ENCODE measurements at places on chromosomes 2 and 18.

DNA sequence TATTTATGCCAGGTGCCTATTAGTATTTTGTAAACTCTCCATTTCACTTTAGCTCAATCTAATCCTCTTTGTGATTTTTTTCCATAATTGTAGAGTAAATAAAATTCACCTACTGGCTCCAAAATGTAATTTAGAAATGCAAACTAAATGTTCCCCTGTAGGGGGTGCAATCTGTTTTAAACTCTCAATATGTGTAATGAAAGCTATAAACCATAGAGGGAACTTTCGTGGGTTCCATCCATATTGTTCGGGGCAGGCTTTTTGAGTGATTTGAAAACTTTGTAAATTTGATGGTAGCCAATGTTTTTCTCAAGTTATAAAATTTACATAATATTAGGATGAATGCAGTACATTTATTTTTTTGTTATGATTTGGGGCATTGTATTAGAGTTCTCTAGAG lies 49.4 kb downstream of the TSPYL6 start:
- peak; percentile 27 for DNase-seq

- DNase-seq = no peak
Measured at GRCh38 chr18:77103991-77104531, 28.5 kb downstream of the MBP start.

GRCh38 chr2:223101340-223102039 lies 49.5 kb downstream of the KCNE4 start:
- DNase-seq = peak; percentile 12

GRCh38 chr2:70827388-70827787 lies 7.0 kb upstream of the CLEC4F start:
- peak; percentile 21 for DNase-seq

DNA sequence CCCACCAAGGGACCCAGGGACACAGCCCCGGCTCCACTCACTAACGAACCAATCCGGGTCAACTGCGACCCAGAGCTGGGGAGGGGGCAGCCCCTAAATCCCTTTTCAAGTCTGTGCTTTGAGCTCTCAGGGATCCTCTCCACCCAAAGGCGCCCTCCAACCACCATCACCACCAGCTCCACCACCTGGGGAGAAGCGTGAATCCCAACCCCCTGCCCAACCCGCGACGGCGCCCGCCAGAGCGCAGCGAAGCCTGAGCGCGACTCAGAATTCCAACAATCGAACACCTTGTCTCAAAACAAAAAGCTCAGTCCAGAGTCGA lies 497 bp downstream of the DSC3 start:
- DNase-seq = no peak

- DNase-seq = peak; percentile 71
Measured at GRCh38 chr18:33231474-33232317, 208.8 kb downstream of the CCDC178 start.

DNA sequence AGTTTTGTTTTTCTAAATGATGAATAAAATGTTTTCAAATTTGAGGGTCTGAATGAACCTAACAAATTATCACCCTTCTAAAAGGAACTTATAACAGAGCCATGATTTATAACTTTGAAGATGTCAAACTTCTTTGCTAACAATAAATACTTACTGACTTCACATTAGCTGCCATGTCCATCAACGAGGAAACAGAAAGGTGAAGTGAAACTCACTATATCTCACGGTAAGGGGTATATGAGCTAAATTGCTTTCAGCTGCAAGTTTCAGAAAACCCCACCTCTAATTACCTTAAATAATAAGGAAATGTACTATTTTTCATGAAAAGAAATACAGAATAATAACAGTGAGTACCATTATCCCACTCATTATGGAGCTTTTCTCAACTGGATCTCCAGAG lies 350.8 kb upstream of the NT5C1B start:
- no peak for DNase-seq

DNA sequence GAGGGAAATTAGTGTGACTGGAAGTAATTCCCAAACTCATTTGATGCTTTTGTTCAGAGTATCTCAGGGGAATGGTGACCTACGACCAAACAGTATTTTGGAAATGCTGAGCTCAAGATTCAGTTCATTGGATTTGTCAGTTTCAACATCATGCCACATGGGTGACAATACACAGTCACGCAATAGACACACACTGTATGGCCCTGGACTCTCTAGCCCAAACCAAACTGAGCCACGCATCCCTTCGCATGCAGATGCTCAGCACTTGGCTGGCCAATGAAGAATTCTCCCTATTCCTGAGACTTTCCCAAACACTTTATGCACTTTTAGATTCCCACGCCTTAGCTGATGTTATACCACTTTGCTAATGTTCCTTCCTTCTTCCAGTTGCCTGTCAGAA lies 10.0 kb downstream of the PDE1A start:
- no peak for DNase-seq

- no peak for DNase-seq
Measured at GRCh38 chr18:34108206-34108605, 116.5 kb downstream of the NOL4 start.

DNA sequence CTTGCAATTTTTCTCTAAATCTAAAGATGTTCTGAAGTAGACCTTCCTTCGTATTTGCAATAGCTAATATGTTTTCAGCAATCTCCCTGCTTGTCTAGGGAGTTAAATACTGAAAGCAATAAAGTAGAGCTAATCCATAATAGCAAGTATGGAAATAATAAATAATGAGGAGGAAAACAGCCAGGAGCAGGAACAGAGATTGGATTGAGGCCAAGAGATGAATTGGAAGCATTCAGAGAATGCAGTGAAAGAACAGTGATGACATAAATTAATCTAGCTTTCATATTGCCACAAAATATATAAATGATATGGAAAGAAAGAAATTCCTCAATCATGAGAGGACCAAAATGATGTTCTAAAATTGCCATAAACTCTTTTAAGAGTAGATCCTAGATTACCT lies 679.7 kb downstream of the METTL4 start:
- DNase-seq = no peak

DNA sequence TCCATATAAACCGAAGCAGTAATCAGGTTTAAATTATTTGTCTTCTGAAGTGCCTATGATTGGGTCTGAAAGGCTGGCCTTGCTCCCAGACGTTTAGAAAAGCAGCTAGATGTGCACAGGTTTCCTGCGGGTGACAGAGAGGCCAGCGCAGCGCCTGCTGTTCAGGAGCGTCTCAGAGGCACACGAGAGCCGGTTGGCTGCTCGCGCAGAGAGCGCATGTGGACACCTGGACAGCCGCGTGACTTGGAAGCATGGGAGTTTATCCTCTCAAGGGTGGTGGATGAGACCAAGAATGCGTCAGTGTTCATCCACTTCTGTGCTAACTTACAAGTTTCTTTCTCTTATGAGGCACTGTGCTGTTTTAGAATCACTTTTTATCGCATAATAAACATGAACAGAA lies 303.7 kb downstream of the PTGR3 start:
- no peak for DNase-seq

DNA sequence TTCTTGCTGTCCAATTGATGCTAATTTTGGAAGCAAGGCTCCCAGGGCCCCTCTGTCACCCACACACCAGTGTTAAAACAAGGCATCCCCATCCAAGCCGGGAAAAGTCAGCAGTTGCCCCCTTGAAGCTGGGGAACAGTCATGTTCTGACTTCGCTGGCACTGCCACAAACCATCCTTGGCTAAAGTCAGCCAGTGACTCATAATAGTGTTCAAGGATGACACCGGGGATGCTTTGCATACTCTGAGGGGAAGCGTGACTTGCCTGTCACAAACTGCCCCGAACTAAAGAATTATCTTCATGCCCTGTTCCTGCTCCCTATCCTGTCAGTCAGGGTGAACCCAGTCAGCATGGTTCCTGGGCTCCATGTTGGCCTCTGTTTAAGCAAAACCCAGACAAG lies 37.0 kb downstream of the TGFA start:
- DNase-seq = peak; percentile 84

DNA sequence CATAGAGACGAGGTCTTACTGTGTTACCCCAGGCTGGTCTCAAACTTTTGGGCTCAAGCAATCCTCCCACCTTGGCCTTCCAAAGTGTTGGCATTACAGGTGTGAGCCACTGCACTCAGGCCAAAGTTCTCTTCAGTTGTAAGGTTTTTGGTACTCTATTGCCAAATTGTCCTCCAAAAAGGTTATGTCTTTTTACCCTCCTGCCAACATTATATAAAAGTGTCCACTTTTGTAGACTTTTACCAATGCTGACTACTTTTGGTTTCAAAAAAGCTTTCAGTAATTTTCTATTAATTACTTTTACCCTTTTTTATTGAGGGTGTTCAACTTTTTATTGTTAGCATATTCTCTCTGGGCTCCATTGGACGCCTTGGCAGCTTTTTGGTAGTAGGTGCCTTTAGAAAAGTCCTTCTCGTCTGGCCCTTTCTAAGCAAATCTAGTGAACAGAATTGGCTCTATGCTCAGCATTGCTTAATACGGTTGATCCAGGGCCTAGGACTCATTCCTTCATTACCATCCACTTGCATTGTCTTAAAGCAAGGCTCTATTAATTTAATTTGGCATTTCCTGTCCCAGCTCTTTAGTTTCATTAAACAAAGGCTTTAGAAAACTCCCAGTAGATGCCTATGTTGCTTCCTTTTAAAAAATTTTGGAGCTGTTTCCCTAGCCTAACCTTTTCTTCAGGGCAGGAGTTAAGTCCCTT lies 16.7 kb upstream of the IL1A start:
- no peak for DNase-seq

- DNase-seq = no peak
Measured at GRCh38 chr2:160538559-160539355, 45.1 kb upstream of the RBMS1 start.

DNA sequence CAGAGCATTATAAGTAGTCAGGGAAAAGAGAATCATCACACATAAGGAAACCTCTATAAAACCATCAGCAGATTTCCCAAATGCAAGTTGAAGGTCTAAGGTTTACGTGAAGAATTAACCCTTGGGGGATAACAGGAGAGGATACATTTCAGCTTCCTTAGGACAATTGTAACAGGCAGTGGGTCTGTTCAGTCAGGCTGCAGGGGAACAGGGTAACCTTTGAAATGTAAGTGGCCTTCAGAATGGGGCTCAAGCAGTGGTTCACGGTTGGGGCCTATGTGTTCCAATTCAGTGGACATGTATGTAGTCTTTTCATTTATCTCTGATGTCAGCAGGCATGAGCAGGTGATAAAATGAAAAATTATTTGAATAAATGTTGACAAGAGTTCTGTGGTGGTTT lies 139.3 kb downstream of the EML6 start:
- DNase-seq = no peak

DNA sequence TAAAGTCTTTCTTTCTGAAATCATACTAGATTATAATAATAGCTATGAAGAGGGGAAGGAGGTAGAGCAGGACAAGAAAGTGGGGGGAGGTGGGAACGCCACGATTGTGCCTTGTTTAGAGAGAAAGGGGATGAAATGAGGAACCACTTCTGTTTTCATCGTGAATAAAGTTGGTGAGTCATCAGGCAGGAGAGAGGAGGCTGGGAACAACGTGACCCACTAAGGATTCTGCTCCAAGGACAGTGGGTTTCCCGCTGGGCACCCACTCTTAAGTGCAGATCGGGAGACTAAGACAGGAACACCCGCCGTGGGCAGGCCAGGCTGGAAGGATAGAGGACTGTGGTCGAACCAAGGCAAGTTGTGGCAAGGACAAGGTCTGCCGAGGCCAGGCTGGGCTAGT lies 158.2 kb downstream of the L3MBTL4 start:
- peak; percentile 80 for DNase-seq

DNA sequence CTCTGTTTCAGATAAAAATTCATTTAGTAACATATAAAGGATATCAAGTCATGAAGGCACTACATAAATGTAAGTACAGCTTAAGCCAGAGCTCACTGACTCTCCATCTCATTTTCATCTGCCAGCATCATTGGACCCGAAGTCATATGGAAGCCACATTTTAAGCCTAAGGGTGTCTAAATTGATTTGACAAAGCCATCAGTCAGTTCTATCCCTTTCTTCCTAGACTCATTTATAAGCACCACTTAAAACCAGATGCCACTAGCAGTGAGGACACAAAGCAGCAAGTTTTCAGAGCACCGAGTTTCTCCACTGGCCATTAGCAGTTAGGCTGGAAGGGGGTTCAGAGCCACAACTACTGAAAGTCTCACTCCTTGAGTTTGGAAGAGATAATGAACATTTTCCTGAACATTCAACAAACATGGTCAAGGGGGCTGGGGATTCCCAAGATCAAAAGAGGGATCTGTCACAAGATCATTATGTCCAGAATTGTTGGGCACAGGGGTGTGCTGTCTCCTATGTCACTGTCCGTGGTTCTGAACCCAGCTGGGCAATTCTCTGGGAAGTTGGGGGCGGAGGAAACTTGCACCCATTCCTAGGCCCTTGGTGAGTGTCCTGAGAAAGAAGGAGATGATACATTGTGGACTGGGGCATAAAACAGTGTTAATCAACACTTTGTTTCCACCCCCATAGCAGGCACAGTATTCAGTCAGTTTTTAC lies 158.5 kb upstream of the LMAN1 start:
- DNase-seq = no peak

GRCh38 chr2:40760071-40760666 lies 308.3 kb upstream of the SLC8A1 start:
- peak; percentile 71 for DNase-seq

- no peak for DNase-seq
Measured at GRCh38 chr2:10016802-10017258, 26.5 kb upstream of the KLF11 start.

- DNase-seq = peak; percentile 56
Measured at GRCh38 chr2:158600155-158600802, 143.5 kb downstream of the PKP4 start.

DNA sequence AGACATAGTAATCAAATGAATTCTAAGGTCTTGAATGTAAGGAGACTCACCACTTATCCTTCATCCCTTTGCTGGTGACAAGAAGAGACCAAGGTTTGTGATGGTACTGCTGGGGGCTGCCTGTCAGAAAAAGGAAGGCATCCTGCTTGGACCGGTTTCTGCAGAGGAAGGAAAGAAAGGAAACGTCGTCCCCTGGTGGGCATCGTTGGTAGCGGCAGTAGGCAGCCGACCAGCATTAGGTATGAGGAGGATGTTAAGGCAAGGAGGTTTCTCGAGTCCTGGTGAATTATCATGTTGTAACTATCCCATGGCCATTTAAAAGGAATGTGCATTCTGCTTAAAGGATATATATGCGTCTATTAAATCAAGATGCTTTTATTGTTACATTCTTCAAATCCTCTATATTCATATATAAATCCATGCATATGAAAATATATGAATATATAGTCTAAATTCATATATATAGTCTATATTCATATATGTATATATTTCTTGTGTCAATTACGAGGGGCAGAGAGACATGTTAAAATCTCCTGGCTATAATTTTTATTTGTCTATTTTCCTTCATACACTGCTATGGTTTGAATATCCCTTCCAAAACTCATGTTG lies 94.4 kb upstream of the TGFA start:
- DNase-seq = peak; percentile 73

DNA sequence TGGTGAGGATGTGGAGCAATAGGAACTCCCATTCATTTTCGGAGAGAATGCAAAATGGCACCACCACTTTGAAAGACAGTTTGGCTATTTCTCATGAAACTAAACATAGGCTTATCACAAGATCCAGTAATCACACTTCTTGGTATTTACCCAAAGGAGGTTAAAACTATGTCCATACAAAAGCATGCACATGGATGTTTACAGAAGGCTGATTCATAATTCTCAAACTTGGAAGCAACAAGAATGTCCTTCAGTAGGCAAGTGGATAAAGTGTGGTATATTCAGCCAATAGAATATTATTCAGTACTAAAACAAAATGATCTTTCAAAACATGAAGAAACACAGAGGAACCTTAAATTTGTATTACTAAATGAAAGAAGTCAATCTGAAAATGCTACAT lies 440.6 kb downstream of the FBXO15 start:
- DNase-seq = no peak

All from inflammatory macrophage (primary cell).